ENCODE measurements at places on chromosomes 2 and 18. TPM values are rescaled to one million over a fixed set of nuclear protein-coding genes. Genes with fewer than 3 reads are reported as not detected.

Gene CRIM1
- 102 TPM for total RNA-seq

Gene ACVR1C
- 0.83 TPM for total RNA-seq

Gene CNDP1
- not detected for total RNA-seq

GRCh38 chr18:9612215-9612830 is 2.0 kb downstream of the PPP4R1 start:
- DNase-seq = peak; percentile 47

GRCh38 chr18:60246606-60247005 is 126.0 kb downstream of the MC4R start:
- no peak for DNase-seq

DNA sequence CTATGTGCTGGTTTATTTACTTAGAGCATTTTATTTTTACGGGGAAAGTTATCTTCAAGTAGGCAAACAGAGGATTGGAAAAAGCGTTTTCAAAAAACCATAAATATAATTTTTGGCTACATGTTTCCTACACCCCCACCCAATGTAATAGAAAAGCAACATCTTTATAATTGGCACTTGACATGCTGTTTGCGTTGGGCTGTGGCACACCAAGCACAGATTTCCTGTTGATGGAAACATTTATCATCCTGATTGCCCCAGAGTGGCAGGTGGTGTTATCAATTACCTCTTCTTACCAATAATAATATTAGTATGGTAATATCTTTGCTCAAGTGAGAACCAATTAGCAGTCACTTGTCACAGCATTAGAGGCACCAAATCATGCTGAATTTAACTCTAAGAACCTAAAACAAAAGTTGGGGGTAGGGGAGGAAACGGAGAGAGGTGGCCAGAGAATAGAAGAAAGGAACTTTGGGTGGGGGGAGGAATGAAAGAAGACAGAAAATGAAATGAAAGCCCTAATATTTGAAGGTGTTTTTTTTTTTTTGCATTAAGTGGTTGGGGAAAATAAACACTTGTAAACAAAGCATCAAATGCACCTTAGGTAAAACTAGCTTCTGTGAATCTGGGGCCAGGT is 3.8 kb upstream of the SALL3 start:
- DNase-seq = no peak

- DNase-seq = peak; percentile 58
These were observed 4.2 kb upstream of the SP100 start for GRCh38 chr2:230411570-230412370.

DNA sequence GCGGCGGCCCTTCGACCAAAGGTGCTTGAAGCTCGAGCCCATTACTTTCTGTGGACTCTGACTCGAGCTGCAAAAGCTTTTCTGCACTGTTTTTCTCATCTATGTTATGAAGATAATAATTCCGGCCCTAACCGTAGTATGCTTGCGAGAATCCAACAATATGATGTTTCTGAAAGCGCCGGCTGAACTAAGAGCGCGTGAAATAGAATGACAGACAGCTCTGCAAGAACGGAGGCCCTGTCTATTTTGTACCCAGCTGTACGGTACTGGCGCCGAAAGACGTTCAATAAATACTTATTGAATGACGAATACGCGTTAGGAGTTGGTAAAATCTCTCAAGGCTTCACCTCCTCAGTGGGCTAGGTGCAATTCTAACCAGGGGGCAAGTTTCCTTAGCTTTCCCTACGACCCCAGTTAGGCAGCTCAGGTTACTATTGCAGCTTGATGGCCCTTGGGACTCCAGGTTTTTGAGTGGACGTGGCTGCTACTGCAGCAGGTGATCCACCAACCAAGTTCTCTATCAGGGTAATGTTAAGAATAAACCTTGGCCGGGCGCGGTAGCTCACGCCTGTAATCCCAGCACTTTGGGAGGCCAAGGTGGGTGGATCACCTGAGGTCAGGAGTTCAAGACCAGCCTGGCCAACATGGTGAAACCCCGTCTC is 570 bp downstream of the SCRN3 start:
- no peak for DNase-seq
